Effector memory CD4-positive, alpha-beta T cell (primary cell): ENCODE measurements at places on chromosomes 6 and 20.

DNA sequence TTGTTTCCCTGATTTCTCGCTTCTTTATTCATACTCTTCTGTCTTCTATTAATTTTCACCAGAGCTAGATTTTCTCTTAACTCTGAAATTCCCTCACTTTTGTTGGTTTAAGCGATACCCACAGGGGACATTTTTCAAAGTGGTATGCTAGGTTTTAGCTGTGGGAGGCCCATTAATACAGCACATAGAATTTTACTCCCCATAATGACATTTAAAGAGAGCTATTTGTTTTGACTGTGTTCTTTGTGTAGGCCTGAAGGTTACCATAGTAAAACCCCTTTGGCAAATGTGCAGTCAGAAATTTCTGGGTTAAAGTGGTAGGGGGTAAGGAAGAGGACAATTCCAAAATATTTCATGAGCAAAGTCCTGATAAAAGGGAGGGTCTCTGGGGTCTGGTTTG lies 721.1 kb upstream of the CITED2 start:
- no peak for DNase-seq

GRCh38 chr20:23641936-23642751 lies 4.4 kb upstream of the CST3 start:
- no peak for DNase-seq

DNA sequence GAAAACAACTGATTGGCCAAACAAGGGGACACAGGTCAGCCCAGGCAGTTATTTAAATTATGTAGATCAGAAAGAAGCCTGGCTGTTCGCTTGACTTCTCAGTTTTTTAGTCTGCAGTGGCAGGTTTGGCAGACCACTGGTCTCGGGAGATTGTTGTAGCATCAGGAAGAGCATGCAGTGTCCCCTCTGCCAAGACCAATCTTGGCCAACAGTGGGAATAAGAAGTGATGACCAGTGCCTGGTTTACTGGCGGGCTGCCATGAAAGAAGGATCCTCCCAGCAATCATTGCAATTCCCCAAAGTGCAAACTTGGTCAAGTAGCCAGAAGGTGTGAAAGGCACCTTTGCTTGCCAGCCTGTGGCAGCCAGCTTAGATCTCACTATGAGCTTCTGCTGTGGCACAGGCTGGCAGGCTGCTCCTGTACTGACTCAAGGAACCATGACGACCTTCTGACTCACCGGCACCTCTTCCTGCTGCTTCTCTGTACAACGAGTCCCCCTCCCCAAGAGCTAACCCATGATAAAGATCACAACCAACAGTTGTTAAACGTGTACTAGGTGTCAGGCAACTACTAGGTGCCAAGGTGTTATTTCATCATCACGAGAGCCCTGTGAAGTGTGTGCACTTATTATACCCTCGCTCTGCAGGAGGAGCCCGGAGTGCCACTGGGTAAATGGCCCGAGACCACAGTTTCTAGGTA lies 76.8 kb upstream of the DUSP22 start:
- no peak for DNase-seq

DNA sequence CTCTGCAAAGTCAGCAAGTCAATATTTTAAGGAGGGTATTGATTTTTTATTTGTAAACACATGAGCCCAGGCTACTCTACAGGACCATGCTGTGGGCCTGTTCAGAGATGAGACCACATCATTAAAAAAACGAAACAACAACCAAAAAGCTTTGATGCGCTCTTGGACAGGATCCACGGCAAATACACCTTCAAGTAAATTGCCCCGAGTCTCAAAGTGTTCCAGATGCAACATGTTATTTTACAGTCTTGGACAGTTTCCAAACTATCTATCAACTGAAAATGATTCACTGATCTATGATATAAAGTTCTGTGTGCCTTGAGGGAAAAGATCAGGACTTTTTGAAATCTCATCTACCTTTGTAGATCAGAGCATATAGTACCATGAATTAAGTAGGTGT lies 25.8 kb upstream of the CARMIL1 start:
- DNase-seq = no peak

DNA sequence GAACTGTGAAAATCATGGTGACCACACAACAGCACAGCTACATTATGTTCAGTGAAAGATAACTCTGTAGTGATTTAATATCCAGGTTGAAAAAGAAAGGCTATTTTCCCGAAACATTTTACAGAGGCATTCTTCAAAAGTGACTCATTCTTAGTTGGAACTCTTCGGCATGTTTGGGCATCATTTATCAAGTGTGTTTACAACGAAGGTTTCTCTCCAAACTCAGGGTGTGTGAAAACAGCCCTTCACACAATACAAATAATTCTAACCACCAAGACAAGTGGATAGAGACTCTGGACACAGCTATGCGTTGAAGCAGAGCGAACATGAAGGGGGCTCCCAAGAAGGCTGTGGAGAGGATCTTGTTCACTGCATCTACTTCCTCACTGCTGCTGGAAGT lies 57.6 kb downstream of the CBLN4 start:
- no peak for DNase-seq

- no peak for DNase-seq
These were observed 36.9 kb downstream of the CEBPB start for GRCh38 chr20:50227506-50227905.

GRCh38 chr20:47789764-47790579 lies 4.7 kb upstream of the SULF2 start:
- DNase-seq = no peak

GRCh38 chr6:31729979-31730630 lies 1.0 kb upstream of the DDAH2 start:
- DNase-seq = peak; percentile 57

GRCh38 chr6:145891565-145891964 lies 72.6 kb downstream of the SHPRH start:
- DNase-seq = no peak

DNA sequence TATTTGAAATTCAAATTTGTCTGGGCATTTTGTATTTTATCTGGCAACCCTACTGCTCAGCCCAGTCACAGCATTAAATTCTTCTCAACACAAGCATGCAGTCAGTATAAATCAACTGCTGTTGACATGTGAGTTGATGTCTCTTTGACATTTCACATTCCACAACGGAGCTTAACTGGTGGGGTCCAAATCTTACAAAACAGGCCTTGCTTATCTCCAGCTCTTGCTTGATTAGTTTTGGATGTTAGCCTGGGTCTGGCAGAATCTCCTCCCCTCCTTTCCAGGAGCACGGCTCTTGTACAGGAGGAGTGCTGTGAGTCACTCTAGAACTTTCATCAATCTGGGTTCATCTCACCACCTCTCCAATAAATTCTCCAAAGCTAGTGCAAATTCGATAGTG lies 80.8 kb upstream of the PHACTR1 start:
- no peak for DNase-seq

DNA sequence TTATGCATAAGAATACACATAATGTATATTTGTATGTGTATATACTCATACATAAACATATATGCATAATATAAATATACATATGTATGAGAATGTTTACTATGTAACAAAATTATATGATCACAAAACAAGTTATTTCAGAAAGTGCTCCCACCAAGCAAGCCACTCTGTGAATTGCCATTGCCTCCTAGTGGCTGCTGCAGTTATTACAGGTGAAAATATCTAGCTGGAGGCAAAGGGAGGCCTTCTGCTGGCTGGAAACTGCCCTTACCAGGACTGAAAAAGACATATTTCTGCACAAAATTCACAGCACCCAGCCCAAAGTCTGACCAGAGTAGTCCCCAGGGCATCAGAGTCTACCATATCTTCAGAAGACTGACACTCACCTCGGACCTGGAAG lies 14.4 kb upstream of the ADAM33 start:
- no peak for DNase-seq

GRCh38 chr6:55822815-55823214 lies 52.6 kb downstream of the BMP5 start:
- DNase-seq = no peak

GRCh38 chr20:1809611-1810510 lies 85.3 kb upstream of the SIRPA start:
- DNase-seq = no peak

DNA sequence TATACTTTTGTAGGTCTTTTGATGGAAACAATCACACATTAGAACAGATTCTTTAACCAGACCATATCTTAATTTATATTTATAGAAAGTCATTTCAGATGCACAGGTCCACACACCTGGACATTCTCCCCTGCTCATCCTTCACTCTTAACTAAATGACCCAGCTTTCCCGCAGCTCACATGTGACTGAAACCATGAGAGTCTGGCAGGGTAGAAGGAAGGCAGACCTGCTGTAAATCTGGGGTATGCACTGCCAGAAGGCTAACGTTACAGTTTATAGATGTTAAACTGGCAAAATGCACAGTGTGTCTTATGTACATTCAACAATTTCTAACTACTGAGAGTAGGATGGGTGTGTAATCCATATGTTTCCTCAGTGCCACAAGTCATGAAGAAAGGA lies 359.5 kb upstream of the SPTLC3 start:
- no peak for DNase-seq

- DNase-seq = no peak
These were observed 87.5 kb upstream of the TOP1 start for GRCh38 chr20:40941133-40941610.

DNA sequence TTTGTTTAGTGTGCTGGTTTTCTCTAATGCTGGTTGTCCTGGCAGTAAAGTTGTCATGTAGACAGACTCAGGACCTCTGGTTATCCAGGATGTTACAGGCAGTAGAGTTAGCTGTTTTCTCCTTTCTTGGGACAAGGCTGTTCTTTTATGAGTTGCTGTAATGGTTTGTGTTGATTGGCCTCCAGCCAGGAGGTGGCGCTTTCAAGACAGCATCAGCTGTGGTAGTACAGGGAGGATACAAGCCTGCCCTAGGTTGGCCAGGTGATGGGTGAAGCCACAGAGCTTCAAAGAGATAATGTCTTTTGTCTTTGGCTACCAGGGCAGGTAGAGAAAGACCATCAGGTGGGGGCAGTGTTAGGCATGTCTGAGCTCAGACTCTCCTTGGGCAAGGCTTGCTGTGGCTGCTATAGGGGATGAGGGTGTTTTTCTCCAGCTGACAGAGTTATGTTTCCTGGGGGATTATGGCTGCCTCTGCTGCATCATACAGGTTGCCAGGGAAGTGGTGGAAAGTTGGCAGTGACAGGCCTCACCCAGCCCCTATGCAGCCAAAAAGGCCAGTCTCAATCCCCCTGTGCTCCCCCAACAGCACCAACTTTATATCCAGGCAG lies 127.2 kb upstream of the TAB2 start:
- peak; percentile 25 for DNase-seq

DNA sequence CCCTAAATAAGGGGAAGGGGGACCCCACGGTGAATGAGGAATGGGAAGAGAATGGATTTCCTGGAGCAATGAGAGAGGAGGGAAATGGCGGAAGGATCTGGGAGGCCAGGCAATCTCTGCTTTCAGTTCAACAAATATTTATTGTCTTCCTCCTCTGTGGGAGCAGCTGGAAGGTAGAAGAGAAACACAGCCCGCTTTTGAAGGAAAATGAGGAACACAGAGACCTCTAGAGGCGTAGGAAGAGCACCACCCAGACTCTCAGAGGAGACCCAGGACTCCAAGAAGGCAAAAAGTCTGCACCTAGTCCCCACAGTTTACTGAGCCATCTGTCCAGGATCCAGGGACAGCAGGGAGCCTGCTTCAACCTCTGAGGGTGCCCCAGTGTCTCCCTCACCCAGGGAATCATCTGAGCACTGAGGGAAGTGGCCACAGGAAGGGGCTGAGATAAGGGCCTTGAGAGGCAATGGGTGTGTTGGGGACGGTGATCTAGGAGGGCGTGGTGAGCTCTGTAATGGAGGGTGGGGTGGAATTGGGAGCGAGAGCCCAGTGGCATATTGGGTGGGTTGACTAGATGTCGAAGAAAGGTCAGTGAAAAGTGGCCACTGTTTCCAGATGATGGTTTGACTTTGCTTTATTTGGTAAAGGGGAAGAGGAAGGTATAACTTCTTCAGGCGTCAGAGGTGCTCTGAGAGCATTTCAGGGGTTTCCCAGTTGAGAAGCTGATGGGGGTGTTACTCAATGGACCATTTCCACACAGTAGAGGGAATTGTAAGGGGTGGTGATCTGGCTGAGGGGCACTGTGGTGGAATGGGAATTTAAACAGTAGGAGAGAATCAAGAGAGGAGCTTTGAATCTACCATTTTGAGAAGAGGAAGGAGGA lies 610 bp downstream of the PSORS1C1 start:
- no peak for DNase-seq

GRCh38 chr20:63748070-63748933 lies 8.7 kb downstream of the SLC2A4RG start:
- no peak for DNase-seq

DNA sequence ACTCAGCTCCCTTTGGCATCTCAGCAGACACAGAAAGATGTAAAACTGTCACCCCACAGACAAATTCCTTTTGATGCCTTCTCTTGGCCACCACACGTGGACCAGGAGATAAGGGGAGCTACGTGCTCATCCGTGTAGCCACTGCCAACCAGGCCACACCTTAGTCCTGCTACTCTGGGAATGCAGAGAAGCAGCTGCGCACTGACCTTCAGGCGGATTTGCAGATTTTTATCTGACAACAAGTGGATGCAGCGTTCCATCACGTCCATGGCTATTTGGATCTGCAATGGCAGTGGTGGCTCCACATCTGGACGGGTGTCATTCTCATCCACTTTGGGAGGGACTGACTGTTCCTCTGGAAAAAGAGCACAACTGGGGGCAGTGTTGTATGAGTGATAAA lies 30.8 kb downstream of the TTI1 start:
- no peak for DNase-seq

- DNase-seq = no peak
These were observed 66.6 kb downstream of the EZR start for GRCh38 chr6:158752613-158753012.

DNA sequence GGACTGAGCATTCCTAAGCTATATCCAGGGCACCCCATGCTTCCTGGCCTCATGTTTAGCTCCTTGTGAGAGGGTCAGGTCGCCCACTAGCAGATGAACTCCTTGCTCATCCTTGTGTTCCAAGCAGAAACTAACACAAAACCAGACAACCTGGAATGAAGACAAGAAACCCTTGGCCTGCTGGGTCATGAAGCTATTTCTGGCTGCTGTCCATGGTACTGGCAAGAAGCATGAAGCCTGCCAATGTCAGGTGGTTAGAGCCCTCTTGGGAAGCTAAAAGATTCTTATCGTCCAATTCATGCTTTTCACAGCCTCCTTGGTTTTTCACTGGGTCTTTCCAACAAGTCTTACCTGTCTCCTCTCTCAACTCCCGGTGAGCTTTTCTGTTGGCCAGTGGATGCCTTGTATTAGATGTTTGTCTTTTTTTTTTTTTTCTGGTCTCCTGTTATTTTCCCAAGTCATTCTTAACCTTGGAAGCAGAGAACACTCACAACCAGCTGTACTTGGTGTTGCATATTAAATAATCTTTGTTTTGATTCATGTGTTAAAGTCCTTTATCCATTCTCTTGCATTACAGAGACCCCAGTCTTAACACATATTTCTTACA lies 180.3 kb downstream of the ANKRD60 start:
- DNase-seq = no peak
